ENCODE measurements at places on chromosomes 3 and 15.

DNA sequence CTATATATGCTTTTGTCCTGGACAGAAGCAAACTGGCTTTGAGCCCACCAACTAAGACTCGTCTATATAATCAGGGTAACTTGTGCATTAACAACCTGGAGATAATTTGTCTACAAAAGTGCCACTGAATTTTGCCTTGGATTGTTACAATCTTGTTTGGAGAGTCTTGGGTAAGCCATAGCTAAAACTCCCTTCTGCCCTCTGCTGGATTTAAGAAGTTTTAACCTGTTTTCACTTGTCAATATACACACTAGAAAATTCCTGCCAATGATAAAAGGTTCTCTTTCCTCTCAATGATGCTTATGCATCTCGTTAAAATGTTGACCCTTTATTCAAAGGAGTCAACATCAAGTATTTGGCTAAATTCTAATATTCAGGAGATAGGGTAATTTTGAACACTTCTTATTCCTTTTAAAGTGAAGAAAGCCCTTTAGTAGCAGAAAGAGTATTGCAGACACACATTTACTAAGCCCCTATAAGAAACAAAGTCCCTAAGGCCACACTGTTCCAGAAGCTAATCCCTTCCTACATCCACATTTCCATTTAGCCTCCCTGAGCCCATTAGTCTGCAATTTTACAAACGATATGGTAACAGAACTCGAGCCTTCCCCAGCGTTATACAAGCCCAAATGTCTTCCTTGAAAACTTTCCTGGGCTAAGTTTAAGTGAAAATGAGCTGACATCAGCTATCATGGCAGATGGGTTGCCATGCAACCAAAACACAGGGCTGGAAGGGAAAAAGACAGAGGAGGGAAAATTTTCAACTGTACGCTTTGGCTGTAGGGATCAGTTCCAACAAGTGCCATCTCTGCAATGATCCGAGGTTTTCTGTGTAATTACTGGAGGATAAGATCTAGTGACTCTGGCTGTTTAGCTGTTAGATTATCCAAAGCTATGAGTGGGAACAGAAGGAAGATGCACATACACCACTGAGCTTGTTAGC lies 75.9 kb upstream of the FGF12 start:
- peak; percentile 47 for DNase-seq

DNA sequence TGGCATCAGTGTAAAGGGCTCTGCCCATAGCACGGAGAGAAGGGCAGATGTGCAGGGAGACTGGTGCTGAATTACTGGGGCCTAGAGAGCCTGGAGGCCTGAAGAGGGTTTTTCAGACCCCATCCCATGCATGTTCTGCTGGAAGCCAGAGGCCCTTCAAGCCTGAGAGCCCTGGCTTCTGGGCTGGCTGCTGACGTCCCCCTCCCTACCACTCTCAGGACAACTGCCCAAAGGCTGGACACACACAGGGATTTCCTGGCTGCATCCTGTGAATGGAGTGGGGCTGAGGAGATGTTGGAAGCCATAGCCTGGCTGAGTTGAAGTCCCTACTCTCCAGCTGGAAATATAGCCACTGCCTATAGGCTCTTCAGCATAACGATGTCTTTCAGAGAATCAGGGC lies 16.9 kb upstream of the DOCK3 start:
- no peak for DNase-seq

DNA sequence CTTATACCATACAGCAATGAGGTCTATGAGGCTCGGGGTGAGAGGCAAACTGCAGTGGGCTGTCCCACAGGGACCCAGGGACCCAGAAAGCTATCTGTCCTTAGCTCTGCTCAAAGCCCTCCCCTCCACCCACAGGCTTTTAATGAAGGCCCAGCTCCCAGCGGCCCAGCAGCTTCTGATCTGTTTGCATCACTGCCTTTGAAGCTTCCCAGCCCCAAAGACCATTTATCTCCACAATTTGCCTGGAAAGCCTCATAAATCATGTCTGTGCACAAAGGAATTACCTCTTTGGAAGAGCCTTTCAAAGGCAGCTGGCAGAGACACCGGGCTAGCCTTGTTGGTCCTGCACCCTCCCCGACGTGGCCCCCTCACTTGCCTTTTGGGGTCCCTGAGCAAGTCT lies 123.9 kb downstream of the RAB11A start:
- no peak for DNase-seq

GRCh38 chr15:60000824-60001609 lies 3.1 kb upstream of the FOXB1 start:
- no peak for DNase-seq

- DNase-seq = no peak
These were observed 2.9 kb upstream of the TARS3 start for GRCh38 chr15:101727186-101727585.

DNA sequence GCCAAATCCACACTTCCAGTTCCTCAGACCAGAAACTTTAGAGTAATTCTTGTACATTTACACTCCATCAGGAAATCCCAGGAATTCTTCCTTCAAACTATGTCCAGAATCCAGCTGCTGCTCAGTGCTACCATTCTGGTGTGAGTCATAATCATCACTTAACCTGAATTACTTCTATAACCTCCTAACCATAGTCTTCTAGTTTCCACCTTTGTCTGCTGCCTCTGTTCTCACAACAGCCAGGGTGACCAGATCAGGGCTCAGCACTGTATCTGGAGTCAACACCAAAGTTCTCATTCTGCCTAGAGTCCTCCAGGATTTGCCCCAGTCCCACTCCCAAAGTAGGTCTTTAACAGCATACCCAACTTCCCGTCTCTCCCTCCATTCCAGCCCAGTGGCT lies 3.4 kb downstream of the CLDND1 start:
- no peak for DNase-seq

DNA sequence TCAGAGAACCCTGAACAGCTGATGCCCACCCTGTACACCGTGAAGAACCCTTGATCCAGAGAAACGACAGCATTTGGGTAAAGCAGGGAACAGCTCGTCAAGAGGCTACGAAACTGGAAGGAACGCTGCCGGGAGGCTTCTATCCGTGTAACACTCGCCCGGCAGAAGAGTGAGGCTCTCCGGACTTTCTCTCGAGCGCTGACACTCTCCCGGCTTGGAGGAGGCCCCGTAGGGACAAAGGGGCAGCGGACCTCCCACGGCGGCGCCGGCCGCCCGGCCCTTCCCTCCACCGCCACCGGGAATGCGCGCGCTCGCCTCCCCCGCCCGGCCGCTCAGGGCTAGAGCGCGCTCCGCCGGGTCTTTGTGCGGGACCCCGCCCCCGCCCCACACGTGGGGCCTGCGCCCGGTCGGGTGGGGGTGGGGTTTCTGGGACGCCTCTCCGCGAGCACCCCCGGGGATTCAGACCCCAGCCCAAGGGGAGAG lies 1.7 kb downstream of the HYAL2 start:
- peak; percentile 46 for DNase-seq

DNA sequence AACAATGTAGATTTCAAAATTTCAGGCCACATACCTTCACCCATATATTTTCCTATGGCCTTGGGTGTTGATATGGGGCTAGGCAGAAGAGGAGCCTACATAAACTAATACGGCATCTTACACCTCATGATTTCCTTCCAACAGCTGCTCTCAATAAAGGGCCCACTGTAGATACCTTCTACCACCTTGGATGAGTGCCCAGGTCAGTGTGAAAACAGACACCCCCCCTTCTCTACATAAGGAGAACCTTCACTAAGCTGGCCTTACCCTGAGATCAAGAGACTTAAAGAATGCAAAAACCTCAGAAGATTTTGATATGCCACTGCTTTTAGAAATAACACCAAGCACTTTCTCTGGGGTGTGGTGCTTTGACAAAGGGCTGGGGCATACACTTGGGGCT lies 42.7 kb downstream of the SH3BP5 start:
- DNase-seq = no peak

DNA sequence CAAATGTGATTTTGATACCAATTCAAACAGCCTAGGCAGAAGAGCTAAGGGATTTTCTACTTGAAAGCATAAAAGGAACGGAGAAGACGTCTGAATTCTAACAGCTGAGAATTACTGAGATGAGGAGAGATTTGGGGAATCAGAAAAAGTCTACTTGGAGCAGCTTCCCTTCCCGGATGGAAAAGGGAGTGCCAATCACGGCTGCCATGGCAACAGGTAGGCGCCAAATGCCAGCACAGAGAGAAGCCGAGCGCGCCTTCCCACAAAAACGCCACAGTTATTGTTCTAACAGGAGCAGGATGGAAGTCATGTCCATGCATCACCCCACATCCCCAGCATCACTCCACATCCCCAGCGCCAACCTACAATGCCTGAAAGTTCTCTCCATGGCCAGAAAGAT lies 63.5 kb upstream of the PRR20G start:
- DNase-seq = no peak

DNA sequence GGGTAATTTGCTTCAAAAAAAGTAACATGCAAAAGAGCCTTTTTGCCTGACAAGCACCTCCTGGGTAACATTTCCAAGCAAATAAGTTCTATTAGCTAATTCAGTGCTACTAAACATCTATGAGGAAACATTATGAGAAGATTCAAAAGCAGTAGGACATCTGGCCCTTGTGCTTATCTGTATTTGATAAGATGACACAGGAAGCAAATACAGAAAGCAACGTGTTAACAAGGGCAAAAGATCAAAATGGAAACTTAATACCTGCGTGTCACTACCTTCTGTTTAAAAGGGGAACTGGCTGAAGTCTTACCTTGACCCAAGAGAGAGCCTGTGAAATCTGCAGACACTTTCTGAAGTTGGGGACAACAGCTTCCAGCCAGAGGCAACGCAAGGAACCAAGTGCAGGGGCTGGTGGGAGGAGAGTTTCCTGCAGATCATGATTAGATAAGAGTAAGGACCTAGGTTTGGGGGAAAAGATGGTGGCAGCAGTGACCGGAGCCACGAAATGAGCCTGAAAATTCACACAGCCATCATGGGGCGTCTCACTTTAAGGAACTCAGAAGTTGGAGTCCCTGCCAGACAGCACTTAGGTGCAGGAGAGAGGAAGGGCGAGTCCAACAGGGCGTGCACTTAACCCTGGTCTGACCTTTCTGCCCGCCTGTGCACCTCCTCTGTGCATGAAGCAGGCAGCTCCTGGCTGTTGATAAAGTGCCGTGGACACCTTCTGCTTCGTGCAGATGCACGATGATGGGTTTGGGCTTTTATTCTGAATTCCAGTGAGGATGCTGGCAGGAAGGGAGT lies 153.6 kb upstream of the BHLHE40 start:
- DNase-seq = no peak

DNA sequence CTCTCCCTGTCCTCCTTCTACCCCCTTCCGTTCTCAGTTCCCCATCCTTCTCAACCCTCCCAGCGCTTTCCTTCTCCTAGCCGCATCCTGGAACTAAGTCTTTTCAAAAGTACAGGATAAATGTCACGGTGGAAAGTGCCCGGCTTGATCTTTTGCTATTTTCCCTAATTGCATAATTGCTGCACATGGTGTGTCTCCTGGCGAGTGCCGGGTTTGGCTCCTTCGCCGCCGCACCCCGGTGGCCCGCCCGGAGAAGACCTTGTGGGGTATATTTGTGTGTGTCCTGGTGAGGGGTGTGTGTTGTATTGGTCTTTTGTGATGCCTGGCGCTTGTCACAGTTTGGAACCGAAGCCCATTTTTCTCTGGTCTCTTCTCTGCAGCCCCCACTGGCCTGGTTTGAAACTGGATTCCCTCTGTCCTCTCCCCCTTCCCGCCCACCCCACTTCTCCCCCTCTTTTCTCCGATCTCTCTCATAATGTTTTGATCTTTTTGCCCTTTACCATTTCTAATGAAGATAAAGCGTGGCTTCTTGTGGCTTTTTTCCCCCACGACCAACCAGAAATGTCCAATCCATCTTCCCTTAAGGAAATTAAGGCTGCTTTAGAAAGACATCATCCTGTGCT lies 692 bp downstream of the UBE2E2 start:
- no peak for DNase-seq

DNA sequence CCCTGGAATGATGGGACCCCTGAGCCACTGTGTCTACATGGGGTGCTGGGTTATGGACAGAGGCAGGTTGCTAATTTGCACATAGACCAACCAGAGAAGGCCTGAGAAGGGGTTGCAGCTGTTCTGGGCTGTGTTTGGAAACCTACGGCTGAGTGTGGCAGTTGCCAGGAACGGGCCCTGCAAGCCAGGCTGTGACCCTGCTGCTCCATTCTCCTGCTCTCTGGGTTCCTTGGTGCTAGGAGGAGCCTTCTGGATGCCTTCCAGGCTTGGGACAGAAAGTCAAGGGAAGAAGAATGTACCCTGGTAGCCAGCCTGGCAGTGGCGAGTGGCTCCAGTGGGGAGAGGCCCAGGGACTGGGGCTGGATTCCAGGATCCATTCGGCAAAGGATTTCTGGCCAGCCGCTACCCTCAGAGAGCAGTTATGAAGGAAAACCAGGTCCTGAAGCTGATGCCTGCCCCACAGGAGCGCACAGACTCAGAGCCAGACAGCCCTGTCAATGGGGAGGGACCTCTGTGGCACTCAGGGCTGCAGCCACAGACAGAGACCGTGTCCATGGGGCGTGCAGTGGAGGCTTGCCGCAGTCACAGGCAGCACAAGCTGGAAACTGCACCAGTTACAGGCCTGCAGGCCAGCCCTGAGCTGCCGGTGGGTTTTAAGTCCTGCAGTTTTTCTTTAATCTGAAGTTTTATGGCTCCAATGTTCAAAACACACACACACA lies 55.1 kb upstream of the ACAD9 start:
- DNase-seq = no peak

GRCh38 chr15:76495487-76495886 lies 158.9 kb downstream of the ISL2 start:
- DNase-seq = no peak

DNA sequence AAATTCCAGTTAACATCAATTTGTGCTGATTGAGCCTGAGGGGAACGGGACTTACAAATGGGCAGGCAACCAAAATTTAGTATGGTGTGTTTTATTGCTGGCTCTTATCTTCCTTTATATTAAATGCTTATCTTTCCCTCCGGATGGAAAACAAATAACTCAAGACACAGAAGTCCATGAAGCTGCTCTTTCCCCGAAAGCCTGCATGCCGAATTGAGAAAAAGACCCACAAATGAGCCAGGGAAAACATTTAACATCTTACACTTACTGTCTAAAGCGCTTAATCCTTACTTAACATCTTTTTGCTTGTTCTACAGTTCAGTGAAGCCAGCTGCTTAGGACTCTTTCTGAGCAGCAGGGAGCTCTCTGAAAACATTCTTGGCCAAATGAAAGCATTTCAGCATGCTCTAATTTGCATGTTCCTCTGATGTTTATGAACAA lies 49.5 kb downstream of the HEG1 start:
- DNase-seq = no peak

DNA sequence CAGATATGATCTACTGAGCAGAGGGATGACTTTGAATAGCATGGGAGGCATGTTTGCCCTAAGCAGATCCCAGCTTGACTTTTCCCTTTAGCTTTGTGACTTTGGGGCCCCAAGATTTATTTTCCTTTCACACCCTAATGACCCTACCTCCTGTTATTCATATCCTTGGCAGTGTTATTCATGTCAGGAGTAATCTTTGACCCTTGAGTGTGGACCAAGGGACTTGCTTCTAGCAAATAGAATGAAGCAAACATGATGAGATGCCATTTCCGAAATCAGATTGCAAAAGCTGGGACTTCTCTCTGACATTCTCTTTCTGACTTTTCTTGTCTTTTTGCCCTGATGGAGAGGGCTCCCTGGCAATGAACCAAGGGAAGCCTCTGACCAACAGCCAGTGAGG lies 415.4 kb upstream of the PROK2 start:
- no peak for DNase-seq

Measured in COR-L47 (cell line).